ENCODE measurements at places on chromosomes 13 and 19.

DNA sequence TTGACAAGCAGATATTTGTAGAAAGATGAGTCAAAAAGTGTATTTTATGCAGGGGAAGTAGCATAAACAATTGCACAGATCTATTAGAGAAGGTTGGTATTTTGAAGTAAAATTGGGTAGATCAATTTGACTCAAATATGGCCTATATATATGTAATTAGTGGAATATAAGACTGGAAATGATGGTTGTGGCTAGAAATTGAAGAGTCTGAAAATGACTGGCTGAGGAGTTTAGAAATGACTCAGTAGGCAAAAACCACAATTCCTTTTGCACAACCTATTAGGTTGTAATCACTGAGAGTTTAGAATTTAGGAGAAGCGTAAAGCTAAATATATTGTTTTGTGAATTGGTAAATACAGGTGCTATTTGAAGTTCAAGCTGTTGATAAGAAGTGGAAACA, 622.6 kb upstream of the PCDH20 start:
- DNase-seq, result no peak

- DNase-seq, result no peak
Observed at GRCh38 chr13:31731921-31732320, 7.4 kb upstream of the RXFP2 start.

DNA sequence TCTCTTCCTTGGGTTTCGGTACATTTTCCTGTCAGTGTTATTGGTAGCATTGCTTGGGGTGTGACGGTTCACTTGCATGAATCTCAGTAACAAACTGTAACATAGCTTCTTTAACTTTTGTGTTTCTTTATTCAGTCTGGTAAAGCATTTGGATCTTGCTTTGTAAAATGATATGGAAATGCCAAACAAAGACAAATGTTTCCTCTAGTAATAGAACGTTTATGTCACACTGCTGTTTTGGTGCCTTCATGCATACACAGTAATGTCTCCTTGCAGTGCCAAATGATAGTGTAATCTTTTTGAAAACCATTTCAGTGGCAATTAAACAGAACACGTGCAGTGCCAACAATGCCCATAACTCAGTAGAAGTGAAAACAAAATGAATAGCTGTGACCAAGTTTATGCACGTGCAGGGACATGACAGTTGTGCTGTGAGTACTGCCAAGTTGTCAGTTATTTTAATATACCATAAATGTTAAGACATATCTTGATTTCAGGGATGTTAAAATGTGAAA, 110.8 kb downstream of the RXFP2 start:
- DNase-seq, result no peak

DNA sequence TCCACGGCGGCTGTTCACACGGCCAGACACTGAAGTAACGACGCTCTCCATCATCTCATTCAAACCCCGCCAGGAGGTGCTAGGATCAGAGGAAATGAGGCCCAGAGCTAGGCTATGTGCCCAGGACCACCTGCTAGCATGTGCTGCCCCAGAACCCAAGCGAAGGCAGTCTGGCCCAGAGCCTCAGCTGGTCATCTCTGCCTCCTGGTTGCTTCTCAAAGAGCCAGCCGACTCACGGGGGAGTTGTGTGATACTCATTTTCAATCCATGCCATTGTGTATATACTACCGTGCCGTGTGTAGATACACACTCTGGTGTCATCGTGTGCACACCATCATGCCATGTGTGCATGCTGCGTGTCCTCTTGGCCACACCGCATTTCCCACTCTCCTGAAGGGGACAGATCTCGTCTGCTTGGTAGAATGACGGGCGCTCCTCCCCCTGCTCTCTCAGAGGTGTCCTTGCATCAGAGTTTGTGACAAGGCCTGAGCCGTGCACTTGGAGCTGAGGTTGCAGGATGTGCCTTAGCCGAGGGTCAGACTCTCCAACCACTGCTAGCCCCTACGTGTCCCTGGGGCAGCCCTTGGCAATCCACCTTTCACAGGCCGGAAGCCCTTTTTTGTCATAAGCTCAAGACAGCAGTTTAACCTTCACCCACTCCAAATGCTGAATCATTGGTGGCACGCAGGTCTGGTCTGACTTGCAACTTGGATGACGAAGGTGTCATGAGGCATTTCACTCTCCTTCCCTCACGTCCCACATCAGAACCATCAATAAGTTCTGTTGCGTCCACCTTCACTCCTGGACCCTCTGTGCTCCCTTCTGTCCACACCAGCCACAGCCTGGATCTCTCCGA, 130.4 kb downstream of the CRYL1 start:
- no peak for DNase-seq

DNA sequence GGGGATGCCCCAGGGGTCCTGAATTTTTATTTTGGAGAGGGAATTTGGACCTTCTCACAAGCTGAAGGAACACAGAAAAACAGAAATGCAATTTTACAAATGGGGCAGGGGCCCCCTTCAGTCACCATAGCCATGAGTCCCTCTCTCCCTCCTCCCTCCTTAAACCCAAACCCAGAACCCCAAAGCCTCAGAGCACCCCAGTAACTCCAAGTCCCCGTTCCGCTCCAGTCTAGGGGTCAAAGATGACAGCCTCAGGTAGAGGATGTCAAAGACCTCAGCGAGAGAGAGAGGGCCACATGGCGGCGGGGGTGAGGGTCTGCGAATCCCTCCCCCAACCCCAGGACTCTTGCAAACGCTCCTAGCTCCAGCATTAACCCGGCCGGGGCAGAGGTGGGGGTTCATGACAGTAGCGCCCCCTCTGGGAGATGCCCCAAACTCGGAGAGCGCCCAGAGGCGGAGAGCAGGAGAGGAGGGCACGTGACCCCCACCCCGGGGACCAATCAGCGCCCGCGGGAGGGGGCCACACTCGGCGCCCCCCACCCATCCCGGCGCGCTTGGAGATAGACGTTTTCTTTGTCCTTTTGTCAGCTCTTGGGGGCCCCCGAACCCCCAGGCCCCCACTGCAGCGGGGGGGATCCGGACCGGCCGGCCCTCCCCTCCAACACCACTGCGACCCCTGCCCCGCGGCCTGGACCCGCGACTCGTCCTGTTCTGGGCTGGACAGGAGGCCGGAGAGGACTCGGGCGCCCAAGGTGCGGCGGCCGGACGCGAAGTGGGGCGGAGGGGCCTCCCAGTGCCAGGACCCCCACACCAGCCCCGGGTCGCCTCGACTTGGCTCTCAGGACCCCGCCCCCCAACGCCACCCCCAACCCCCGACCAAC, 20.8 kb upstream of the SEMA6B start:
- no peak for DNase-seq

- no peak for DNase-seq
Observed at GRCh38 chr19:43779820-43780219, 953 bp downstream of the KCNN4 start.

DNA sequence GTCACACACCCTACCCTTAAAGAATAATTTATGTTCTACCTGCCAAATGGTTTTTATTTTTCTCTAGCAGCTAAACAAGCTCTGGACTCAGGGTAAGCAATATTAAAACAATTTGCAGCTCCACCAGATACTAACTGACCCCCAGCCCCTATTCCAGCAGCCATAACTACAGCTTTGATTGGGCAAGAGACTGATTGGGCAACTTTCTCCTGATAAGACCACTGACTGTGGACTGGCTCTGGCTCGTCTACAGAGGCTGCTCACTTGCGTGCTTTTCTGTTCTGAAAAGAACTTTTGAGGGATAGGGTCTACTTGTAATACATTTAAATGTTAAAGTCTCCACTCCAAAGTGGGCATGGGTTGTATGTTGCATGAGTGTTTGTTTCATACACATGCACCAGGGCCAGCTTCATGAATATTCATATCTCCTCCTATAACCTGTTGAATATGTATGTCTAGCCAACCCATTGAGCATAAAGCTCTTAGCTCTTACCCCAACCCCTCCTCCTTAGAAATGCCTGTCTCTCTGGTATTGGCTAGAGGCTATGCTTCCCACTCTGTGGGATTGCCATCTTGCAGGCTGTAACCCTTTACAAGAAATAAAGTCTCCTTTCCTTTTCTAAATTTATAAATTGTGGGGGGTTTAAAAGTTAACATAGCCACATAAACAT, 19.9 kb downstream of the OR7A5 start:
- no peak for DNase-seq

GRCh38 chr19:35882114-35882832, 13.9 kb downstream of the APLP1 start:
- DNase-seq, result no peak

DNA sequence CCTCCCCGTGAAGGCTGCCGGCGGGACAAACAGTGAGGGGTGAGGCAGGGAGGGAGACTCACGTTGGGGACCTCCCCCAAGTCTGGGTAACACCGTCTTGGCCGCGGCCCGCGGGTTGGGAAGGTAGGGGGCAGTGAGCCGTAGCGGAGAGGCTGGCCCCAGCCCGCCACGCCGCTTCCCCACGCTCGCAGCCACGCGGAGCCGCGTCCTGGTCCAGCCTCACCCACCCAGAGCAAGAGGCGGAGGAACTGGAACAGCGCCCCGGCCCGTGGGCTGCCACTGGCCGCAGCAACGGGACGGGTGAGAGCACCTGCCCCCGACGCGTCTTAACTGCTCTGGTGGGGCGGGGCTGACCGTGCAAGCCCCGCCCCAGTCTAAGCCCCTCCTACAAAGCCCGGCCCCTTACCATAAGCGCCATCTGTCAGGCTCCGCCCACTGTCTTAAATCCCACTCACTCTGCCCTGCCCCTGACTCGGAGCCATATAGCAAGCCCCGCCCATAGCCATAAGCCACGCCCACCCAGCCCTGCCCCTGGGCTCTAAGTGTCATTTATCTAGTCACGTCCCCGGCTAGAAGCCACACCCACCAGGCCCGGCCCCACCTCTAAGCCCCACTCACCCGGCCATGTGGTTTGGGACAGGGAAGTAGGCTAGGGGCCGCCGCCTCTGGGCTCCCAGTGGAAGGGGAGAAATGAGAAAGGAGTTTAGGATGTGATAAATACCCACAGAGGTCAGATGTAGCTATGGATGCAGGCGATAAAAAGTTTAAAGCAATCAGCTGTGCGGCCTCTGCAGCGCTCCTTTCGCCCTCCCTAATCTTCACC, 2.1 kb upstream of the CCL25 start:
- peak; percentile 67 for DNase-seq

GRCh38 chr19:778910-779653, 18.2 kb upstream of the PTBP1 start:
- DNase-seq, result no peak

DNA sequence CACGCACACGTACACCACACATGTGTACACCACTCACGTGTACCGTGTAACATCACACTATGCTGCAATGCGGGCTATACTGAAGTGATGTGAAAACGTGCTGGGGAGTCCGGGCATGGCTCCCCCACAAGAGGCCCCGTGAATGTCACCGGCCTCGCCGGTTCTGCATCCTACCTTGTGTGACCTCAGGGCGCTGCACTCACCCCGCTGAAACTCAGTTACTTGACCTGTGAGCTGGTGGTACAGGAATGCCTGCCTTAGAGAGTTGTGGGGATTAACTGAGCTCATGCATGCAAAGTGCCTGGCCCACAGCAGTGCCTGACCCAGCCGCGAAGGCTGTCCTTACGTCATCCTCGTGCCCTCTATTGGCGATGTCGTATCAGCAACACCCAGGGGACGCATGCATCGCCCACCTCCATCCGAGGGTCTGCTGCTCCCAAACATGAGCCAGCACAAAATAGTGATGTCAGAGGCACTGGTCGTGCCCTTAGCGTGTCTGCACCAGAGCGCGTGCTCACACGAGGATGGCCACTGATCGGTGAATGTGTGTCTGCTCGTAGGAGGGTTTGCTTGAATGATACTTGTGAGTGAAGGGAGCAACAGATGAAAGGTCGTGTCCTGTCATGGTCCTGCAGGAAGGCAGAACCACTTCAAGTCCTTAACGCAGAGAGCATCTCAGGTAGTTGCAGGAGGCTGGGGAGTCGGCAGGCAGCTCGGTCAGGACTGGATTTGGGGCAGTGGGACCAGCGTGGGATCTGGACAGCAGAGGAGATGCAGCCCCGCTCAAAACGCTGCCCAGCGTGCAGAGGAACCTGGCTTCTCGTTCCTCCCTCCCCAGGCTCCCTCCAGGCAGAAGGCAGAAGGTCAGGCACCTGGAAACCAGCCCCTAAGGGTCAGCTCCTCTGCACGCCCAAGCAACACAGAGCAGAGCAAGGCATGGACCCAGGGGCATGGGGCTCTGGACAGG, 126.2 kb upstream of the SPACA7 start:
- no peak for DNase-seq

- DNase-seq, result no peak
Observed at GRCh38 chr13:97600458-97601075, 166.6 kb downstream of the RAP2A start.

GRCh38 chr13:33919120-33919519, 101.2 kb downstream of the RFC3 start:
- DNase-seq, result no peak

DNA sequence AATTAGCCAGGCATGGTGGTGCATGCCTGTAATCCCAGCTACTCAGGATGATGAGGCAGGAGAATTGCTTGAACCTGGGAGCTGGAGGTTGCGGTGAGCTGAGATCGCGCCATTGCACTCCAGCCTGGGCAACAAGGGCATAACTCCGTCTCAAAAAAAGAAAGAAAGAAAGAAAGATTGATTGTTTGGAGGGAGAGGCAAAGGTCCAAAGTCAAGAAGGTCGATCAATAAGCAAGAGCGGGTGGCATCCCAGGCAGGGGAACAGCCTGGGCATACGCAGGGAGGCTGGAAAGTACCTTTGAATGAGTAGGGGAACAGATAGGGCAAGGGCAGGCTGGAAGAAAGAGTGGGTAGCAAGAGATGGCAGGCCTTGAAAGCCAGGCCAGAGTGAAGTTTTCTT, 11.9 kb upstream of the APOC4 start:
- DNase-seq, result no peak

DNA sequence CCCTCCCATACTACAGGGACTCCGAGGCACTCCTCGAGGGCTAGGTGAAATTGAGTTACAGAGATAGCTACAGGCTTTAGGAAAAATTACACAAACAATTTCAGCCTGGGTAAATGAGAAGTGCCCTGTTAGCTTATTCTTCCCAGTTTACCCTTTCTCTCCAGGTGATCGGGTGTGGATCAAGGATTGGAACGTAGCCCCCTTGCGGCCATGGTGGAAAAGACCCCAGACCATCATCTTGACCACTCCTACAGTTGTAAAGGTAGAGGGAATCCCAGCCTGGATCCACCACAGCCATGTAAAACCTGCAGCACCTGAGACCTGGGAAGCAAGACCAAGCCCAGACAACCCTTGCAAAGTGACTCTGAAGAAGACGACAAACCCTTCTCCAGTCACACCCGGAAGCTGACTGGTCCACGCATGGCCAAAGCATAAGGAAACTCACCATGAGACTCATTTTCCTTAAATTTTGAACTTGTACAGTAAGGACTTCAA, 600.6 kb downstream of the UQCRFS1 start:
- no peak for DNase-seq

DNA sequence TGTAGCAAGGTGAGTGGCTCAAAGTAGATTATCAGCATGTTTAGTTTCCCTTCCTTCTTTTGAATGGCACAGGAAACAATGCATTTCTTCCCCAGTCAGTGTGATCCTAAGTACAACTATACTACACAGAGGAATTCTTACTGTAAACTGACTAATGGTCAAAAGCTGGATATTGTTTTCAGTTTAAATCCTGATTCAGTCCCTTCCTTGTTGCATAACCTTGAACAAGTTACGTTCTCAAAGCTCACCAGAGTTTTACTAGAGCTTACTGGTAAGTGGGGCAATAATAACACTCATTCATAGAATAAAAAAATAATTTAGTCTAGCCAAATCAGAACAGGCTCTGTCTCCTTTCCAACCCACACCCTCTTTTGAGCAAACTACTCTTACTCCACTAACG, 180.1 kb downstream of the POSTN start:
- no peak for DNase-seq

All from stimulated activated CD8-positive, alpha-beta memory T cell treated with anti-CD3 and anti-CD28 coated beads, Interleukin-4, amount 100 ng/mL, for 1 hour (primary cell).